ENCODE measurements at places on chromosomes 6 and 20.

DNA sequence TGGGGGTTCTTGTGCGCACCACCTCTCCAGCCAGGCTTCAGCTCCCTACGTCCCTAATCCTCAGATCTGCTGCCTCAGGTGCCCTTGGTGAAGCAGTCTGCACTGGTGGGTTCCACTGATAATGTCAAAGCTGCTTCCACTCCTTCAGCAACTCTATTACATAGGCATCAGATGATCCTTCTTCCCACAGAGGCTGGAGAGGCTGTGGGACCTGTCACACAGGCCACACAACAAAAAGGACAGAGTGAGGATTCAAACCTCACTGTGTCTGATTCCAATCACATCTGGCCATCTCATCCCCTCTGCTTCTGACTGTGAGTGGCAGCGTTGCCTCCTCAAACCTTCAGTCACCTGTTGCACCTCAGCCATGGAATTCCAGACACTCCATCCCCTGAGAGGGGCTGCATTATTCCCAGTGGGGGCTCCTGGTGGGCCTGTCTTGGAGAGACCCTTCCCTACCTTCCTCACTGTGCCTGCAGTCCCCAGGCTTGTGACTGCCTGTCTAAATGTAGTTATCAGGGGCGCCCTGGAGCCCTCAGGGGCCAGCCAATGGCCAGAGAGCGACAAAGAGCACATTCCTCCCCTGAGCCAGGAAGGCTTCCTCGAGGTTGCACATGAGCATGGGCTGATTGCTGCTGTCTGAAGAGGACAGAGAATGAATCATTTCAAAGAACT lies 211.4 kb upstream of the ECI2 start:
- DNase-seq, result no peak

DNA sequence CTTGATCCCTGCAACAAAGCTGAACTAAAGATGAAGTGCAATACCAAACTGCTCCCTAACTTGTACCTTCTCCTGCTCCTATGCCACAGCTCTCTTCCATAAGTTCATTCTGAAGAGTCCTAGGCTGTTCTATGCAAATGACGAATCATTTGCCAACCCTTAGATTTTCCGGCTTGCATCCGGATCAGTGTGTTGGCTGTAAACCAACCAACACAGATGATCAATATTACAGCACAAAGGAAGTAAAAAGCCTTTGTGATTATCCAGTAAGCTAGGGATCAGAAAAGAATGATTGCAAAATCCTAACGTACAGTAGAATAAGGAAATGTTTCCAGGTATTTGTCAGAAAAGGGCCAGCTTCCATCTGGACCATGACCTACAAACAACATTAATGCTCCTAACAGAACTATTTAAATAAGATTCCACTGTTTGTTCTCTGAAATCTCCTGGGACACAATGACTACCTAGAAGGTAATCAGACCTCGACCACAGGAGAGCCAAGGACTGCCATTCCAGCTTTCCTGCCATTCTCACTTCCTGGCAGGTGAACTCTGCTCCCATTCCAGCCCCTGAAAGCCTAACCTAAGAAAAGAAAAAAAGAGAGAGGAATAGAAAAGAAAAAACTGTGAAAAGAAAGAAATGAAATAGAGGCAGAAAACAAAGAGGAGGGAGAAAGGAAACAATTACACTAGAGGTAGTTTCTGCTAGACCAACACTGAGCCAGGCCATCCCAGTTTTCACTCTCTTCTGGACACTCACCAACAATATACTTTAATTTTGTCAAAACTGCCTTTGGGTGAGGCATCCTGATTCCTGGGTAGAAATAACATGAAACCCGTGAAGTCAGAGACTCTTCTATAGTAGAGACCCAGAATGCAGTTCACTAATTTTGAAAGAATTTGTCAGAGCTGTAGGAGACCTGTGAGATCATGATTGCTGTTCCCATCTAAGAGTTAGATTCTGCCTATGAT lies 19.7 kb downstream of the GMDS start:
- no peak for DNase-seq

GRCh38 chr6:134352786-134353480 lies 35.0 kb upstream of the SGK1 start:
- DNase-seq, result no peak

GRCh38 chr6:84568971-84569370 lies 195.4 kb downstream of the TBX18 start:
- DNase-seq, result no peak

DNA sequence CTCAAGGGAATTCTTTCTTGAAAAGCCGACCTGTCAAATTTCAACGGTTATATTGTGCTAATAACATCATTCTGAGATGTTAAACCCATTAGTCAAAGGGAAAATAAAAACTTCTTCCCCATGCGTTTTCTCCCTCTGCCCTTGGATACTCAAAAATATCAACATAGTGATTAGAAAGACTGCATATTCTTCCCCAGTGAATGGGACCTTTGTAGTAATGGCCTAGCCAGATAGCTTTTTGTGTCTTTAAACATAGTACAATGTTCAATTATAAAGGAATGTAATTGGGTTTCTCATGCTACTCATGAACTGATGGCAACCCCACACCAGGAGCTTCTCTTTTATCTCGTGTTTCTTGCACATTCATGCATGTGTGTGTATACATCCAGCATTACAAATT lies 69.4 kb downstream of the PHACTR1 start:
- DNase-seq, result no peak

Data from CD4-positive, alpha-beta T cell treated with Interleukin-10 for 1 hour (primary cell).